ENCODE measurements at places on chromosomes 7 and 10.

- DNase-seq, result peak; percentile 36
Observed at GRCh38 chr7:75739796-75740672, 1.3 kb upstream of the HIP1 start.

GRCh38 chr10:24713086-24713485, 10.6 kb downstream of the ARHGAP21 start:
- DNase-seq, result no peak

DNA sequence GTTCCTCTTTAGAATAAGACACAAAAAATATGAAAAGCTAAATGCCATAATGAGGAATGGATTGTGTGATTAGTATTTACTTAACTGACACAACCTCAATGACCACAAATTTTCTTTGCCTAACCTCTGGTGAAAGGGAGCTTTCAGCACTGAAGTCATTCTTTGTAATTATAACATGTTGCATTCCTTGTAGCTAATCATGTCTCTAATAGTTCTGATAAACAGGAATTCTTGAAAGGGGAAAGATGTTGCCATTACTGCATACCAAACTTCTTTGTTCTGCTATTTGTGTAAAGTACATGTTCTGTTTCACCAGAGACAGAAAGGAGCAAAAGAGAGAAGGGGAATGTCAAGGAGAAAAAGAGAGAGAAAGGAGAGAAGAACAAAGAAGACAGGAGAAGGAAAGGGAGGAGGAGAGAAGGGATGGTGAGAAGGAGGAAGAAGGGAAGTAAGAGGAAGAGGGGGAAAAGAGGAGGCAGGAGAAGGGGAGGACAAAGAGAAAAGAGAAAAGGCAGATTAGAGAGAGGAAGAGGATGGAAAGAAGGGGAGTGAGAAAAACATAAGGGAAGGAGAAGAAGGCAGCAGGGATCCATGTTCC, 120.9 kb downstream of the SEMA3D start:
- no peak for DNase-seq

- DNase-seq, result no peak
Observed at GRCh38 chr10:132940791-132941465, 1.4 kb downstream of the CFAP46 start.

- DNase-seq, result no peak
Observed at GRCh38 chr7:25889765-25890164, 262.2 kb upstream of the NFE2L3 start.

DNA sequence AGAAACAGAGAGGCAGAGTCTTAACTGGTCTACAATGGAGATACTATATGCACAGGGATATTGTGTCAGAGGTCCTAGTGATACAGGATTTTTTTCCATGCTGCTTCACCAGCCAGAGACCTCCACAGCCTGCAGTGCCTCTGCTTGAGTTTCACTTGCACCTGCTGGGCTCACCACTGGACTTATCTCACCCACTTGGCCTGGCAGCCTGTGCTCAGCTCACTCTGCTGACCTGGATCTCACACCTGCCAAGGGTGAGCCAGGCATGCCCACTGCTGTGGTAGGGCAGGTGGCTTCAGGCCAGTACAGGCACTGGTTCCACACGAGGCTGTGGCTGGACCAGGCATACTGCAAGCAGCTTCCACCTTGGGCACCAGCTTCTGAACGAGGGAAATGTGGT, 36.6 kb downstream of the PNLIPRP3 start:
- DNase-seq, result no peak

GRCh38 chr7:116212869-116213268, 2.5 kb downstream of the TES start:
- no peak for DNase-seq

DNA sequence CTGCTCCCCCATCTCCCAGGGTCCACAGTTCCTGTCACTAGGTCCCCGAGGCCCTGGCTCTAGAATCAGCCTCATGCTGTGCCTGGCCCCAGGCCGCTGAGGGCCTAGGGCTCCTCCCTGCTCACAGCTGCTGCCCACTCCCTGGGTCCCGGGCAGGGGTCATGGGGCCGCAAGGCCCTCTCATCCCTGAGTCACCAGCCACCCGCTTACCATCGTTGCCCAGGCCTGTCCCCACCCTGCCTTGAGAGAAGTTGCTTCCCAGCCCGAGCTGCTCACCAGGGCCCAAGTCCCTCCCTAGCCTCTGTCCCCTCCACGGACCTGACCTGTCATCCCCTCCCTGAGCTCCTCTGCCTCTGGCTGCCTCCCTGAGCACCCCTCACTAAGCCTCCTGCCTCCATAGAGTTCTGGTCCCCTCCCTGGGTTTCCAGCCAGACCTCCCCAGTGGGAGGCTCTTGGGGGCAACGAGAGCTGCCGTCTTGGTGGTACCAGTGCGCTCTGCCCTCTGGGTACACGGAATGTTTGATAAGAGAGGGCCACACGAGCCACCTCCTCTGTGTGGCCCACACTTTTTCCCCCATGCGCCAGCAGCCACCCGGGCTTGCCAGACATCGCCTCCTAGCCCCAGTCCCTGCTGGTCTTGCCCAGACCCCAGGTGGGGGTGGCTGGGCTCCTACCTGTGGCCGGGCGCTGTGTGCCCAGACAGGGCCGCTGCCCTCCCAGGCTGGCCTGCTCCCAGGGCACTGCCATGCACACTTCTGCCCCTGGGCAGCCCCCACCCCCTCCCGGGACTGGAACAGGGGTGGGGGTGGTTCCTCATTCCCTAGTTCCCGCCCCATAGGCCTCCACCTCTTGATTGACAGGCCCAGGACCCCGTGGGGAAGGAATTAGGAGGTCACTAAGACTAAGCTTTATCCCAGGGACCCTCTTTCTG, 21.3 kb downstream of the MLXIPL start:
- no peak for DNase-seq

- no peak for DNase-seq
Observed at GRCh38 chr7:24963218-24963617, 16.8 kb downstream of the OSBPL3 start.

- DNase-seq, result no peak
Observed at GRCh38 chr7:159167139-159167538, 22.5 kb upstream of the VIPR2 start.

- DNase-seq, result no peak
Observed at GRCh38 chr7:152137476-152138025, 112.1 kb downstream of the GALNT11 start.

DNA sequence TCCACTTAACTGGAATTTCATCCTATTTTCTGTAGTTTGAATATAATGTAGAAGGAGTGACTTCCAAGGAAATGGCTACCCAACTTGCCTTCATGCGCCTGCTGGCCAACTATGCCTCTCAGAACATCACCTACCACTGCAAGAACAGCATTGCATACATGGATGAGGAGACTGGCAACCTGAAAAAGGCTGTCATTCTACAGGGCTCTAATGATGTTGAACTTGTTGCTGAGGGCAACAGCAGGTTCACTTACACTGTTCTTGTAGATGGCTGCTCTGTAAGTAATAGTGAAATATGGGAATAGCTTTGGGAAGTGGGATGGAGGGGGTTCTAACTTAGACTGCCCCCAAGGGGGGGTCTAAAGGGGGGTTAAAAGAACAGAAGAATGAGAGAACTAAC, 34.5 kb downstream of the COL1A2 start:
- DNase-seq, result no peak

GRCh38 chr10:132163278-132163765, 23.4 kb upstream of the DPYSL4 start:
- DNase-seq, result peak; percentile 22

GRCh38 chr7:18667466-18667865, 171.9 kb downstream of the HDAC9 start:
- peak; percentile 75 for DNase-seq

DNA sequence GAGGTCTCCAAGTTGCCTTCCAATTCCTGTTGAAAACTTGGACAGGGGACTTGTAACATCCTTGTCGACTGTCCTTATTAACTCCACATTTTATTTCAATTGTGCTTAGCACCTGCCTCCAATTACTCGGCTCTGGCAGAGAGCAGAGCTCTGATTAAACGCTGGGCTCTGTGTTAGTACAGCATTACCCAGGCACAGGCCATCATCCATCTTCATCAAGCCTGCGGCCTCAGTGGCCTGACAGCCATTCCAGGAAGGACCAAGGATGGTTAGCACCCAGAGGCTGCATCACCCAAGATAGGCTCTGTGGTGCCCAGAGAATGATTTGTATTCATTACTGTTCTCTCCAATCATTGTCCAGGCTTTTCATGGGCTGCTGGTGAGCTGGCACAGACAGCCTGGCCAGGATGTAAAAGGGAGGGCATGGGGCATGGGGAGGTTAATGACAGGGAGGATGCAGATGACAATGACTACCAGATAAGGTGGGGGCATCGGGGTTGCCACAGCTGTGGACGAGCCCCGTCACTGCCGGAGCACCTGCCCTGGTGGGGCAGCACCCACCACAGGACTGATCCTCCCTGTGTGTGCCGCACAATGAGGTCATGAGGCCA, 123.3 kb downstream of the PTPN20 start:
- no peak for DNase-seq

- DNase-seq, result no peak
Observed at GRCh38 chr10:132461103-132461682, 64.2 kb downstream of the PWWP2B start.

DNA sequence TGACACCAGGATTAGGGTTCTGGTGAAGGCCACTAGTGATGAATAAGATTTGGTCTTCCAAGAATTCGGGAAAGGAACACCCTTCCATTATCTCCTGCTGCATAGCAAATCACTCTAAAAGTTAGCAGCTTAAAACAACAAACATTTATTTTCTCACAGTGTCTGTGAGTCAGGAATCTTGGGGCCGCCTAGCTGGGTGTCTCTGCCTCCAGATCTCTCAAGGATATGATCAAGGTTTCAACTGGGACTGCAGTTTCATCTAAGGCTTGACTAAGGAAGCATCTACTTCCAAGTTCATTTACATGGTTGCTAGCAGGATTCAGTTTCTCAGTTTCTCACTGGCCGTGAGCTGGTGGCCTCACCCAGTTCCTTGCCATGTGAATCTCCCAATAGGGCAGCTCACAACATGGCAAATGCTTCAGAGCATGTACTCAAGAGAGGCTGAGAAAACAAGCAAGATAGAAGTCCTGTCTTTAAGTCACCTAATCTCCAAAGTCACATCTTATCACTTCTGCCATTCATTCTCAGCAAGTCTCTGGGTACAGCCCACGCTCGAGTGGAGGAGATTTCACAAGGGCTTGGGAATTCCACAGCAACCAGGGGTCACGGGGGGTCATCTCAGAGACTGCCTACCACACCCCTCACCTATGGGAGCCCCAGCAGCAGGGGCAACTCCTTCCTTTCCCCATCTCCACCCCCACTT, 26.8 kb downstream of the TLX1 start:
- no peak for DNase-seq

DNA sequence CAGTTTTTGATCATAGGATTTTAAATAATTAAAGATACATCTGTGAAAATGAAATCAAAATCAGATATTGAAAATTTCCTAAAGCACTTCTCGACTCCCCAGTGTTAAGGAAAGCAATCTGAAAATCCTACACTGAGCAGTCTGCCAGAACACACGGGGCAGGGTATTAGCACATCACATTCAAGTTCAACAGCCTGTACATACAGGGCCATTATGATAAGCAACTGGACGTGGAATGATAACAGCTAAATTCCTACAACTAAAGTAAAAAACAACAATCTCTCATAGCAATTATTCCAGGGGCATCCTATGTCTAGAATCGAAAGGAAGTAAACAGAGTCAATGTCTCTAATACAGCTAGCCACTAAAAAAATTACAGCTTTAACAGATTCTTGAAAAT, 31.7 kb downstream of the TRDMT1 start:
- DNase-seq, result peak; percentile 38

GRCh38 chr10:18565006-18565405, 86.4 kb downstream of the NSUN6 start:
- DNase-seq, result no peak

- DNase-seq, result no peak
Observed at GRCh38 chr10:30749385-30749784, 119.8 kb upstream of the LYZL2 start.

- DNase-seq, result no peak
Observed at GRCh38 chr10:114405011-114405350, 679 bp upstream of the AFAP1L2 start.

- no peak for DNase-seq
Observed at GRCh38 chr10:132388891-132389432, 8.0 kb upstream of the PWWP2B start.

DNA sequence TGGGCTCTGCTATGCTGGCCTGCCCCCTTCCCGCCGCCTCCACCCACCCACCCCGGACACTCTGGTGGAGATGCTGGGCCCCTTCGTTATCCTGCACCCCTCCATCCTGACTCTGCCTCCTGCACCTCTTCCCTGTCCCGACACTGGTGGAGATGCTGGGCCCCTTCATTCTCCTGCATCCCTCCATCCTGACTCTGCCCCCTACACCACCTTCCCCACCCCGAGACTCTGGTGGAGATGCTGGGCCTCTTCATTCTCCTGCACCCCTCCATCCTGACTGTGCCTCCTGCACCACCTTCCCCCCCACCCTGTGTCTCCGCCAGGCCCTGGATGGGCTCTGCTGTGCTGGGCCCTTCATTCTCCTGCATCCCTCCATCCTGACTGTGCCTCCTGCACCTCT, 15.0 kb downstream of the IDI2 start:
- no peak for DNase-seq

DNA sequence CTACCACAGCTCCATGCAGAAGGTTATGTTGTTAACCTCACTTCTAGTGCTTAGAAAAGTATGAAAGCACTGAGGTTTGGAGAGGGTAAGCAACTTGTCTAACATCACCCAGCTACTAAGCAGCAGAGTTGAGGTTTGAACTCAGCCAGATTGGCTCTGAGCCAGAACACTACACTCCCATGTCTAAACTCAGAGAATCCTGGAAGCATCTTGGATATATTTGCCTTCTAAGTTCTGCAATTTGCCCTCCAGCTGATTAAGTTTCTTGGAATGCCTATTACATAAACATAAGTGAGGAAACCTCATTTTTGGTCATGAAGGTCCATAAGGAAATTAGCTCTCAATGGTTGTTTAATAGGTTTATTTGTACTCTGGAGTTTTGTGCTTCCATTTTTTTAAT, 78.1 kb upstream of the PHYHIPL start:
- DNase-seq, result no peak

DNA sequence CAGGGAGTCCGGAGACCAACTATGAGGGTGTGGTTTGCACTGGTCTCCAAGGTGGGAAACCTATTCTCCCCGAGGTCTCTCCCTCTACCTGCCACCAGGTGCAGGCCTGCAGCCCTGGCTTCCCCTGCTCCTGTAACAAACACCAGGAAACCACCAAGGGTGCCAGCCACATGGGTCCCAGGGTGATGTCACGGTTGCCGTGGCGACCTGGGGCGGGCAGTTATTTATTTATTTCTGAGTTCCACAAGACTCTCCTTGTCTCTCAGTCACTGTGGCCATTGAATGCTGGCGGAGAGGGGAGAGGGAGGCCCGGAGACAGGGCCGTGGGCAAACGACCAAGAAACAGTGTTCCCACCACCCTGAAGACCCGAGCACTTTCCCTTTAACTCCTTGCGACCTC, 27.0 kb downstream of the MMD2 start:
- DNase-seq, result no peak

GRCh38 chr7:70835658-70836057, 296.3 kb upstream of the GALNT17 start:
- no peak for DNase-seq

- no peak for DNase-seq
Observed at GRCh38 chr10:50561266-50561665, 62.5 kb downstream of the SGMS1 start.

- DNase-seq, result no peak
Observed at GRCh38 chr7:31690935-31691334, 3.9 kb downstream of the PPP1R17 start.
